ENCODE measurements at places on chromosomes 16 and 17.

DNA sequence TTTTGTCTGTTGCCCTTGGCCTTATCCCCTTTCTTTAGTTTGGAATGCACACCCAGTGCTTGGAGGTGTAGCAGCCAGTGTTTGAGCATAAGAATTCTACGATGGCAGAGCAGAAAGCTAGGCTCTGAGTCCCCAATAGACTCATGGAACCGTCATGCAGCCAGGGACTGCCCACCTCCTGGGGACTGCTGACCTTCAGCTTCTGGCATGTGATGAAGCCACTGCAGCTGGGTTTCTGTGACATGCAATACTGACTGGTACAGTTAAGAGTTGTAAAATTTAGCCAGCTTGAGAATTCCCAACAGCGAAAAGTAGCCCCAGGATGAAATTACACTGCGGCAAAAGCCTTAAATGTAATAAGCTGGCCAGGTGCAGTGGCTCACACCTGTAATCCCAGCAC, 9.0 kb upstream of the MAP3K14 start:
- DNase-seq: no peak

GRCh38 chr16:87254734-87255133, 62.5 kb downstream of the C16orf95 start:
- DNase-seq: no peak

DNA sequence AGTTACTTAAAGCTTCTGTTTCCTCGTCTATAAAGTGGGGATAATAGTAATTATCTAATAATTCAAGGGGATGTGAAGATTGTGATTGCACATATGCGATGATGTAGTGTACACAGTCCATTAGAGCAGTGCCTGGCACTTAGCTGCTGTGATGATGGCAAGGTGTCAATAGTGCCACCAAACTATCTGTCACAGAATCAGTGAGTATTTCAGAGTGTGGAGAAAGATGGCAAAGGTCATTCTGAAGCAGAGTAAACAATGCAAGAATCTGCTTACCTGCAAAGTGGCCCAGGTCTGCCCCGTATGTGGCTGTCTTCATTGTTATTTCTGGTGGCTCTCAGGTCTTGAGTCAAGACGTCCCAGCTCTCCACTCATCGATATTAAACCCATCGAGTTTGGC, 15.1 kb downstream of the SYT17 start:
- DNase-seq: no peak

DNA sequence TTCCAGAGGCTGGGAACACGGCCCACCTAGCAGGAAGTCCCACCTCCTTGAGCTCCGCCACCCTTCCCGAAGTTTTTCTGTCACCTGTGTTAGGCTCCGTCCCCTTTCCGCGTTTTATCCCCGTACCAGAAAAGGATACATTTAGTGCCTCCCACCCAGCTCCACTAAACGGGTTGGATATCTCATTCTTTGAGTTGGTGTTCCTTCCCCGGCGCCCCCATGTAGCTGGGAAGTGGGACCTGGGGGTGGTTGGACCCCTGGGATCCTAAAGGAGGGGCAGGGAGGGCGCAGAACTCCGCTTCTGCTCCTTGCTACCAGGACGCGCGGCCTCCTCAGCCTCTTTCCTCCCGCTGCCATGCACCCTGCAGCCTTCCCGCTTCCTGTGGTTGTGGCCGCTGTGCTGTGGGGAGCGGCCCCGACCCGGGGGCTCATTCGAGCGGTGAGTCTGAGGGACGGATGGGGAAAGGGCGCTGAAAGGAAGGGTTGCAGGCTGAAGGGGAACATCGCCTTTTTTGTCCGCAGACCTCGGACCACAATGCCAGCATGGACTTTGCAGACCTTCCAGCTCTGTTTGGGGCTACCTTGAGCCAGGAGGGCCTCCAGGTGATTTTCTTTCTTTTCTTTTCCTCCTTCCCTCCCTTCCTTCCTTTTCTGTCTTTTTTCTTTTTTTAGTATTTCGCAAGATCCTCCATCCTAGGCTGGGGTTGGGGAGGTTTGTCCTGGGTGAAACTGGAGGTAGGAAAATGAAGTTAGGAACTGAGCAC, 669 bp downstream of the RNF167 start:
- DNase-seq: no peak

- no peak for DNase-seq
Observed at GRCh38 chr16:67877064-67877463, 4.2 kb downstream of the EDC4 start.

- no peak for DNase-seq
Observed at GRCh38 chr16:51072591-51072990, 78.5 kb downstream of the SALL1 start.

DNA sequence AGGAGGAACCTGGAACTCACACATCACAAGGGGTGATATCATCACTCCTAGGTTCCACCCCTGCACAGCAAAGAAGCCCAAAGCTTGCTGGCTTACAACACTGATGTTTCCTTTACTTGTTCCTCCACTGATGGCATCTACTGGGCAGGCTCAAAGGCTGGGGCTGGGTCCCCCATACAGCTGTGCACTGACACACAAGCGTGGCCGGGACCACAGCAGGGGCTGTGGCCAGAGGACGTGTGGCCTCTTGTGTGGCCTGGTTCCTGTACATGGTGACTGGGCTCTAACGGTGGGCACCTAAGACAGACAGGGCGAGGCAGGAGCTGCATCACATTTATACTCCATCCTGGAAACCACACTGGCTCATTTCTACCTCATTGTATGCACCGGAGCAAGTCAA, 264.4 kb upstream of the FOXF1 start:
- no peak for DNase-seq

DNA sequence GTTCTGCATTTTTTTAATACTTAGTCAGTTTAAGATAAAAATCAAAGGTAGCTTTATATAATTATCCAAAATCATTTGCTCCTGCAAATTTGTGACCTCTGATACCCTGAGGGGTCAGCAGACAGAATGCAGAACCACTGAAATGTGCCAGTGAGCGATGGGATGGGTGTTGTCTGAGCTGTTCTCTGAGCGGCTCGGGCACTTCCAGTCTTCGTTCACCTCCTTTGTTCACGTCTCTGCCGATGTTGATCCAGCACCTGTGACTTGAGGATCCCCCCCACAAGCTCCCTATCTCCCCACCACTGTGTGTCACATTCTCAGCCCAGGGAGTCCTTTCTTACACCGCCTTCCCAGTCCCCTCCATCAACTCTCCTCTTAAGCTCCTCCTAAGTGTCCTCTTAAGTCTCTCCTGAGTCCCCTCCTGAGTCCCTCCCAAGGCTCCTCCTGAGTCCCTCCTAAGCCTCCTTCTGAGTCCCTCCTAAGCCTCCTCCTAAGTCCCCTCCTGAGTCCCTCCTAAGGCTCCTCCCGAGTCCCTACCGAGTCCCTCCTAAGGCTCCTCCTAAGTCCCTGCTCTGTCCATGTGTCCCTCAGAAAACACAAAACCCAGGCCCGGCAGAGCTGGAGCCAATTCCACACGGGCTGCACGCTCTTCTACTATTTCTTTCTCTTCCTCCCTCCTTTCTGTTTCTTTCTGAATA, 47.5 kb downstream of the RNF213 start:
- no peak for DNase-seq

- no peak for DNase-seq
Observed at GRCh38 chr16:57629516-57630406, 1.3 kb downstream of the ADGRG1 start.

GRCh38 chr17:62866471-62866870, 58.4 kb upstream of the MARCHF10 start:
- DNase-seq: no peak

DNA sequence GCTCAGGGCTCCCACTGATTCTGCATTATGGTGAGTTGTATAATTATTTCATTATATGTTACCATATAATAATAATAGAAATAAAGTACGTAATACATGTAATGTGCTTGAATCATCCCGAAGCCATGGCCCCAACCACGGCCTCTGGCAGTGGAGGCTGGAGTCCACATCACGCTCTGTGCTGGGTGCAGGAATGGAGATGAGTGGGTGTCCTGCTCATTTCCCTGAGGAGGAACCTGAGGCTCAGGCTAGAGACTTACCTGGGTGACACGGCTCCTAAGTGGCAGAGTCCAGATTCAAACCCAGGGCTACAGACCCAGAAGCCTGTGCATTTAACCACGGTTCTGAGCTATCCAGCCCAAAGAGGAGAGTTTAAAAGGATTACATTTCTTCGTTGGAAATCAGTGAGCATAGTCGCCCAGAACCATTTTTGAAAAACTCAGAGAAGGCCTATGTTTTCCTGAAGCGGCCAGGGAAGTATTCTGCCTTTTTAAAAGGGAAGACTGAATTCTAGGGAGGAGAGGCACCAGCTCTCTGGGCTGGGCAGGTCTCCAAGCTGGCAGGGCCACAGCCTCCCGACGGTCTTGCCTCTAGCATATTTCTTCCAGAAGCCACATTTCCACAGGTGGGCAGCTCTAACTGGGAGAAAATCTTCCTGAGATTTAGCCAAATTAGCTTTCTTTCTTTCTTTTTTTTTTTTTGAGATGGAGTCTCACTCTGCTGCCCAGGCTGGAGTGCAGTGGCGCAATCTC, 6.7 kb downstream of the IL4R start:
- no peak for DNase-seq

DNA sequence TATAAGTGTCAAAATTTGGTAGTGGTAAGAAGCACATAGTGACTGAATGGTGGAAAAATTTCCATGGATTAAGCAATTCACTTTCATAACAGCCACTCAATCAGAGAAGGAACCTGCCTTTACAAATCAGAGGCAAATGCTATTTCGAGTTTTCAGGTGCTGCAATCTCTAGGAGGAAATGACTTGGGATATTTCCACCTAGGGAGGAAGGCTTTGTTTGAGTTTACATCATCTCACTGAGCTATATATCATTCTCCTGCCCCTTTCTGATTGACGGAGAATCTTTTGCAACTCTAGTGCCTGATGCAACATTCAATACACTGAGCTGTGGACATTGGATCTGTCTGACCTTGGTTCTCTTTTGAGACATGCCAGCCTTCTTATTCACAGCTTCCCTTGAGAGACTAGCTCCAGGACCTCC, 26.3 kb downstream of the MARCHF10 start:
- no peak for DNase-seq

- DNase-seq: no peak
Observed at GRCh38 chr17:79664930-79665737, 54.3 kb upstream of the RBFOX3 start.

- no peak for DNase-seq
Observed at GRCh38 chr17:42241871-42242270, 34.3 kb downstream of the STAT5B start.

- no peak for DNase-seq
Observed at GRCh38 chr16:17037499-17037898, 433.3 kb downstream of the XYLT1 start.

- DNase-seq: no peak
Observed at GRCh38 chr17:21294321-21295035, 10.0 kb downstream of the MAP2K3 start.

DNA sequence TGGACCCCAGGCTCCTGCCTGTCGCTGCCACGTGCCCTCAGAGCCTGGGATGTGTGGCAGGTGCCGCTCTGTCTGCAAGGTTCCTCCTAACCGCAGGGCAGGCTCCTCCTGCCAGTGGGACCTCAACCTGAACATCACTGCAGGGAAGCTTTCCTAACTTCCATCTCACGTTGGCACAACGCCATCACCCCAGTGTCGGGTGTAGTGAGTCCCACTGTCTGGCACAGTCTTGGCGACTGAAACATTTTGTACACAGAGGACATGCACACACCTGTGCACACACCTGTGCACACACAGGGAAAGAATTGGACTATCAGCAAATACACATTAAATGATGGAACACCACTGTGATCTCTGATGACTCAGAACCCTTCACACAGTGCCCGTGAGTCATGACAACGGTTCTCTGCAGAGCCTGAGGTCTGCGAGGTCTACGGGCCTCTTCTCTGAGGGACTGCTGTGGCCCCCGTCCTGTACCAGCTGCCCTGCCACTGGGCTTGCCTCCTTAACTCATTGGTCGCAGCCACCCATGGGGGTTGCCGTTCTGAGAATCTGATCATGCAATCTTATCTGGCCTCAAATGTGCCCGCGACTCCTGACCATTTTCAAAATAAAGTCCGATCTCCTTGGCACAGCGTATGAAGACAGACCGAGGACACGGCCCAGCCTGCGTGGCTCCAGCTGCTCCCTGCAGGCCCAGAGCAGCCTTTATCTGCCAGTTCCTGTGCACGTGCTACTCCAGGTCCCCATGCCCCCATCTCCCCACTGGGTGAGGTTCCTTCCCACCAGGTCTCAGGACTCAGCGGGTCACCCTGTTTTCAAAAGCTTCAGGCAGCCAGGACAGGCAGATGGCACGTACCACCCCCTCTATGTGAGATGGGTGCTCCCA, 7.6 kb downstream of the CCDC57 start:
- peak; percentile 65 for DNase-seq

DNA sequence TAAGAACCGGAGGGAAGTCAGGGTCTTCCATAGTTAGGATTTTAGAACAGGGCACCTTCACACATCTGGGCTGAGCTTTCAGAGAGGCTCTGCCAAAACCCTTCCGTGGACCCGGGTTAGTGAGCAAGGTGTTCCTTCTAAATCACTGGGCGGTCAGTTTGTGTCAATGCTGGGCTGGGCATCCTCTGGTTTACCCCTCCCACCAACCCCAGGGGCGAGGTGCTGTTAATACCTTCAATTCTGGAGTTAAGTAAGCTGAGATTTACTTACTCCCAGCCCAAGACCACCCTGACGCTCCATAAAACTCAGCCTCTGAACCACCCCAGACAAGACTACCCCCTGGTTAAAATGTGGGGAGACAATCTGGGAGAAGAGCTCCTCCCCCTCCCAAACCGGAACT, 1.0 kb downstream of the TMEM92 start:
- DNase-seq: no peak

- DNase-seq: no peak
Observed at GRCh38 chr17:4551141-4551540, 4.0 kb downstream of the MYBBP1A start.

DNA sequence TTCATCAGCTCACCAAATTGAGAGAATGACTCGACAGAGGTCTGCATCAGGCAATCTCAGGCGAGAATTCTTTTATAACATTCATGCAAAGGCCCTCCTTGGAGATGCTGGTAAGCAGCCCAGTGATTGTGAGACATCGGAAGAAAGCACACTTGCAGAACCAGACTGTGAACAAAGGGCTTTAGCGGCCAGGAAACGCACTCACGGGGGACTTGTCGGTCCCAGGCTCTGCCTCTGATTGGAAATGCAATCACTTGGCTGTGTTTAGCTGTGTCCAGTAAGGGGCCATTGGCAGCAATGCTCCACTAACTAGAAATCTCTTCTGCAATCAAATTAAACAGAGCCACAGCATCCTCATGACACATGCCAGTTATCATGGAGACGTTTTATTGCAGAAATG, 226.7 kb upstream of the CDH13 start:
- DNase-seq: no peak

DNA sequence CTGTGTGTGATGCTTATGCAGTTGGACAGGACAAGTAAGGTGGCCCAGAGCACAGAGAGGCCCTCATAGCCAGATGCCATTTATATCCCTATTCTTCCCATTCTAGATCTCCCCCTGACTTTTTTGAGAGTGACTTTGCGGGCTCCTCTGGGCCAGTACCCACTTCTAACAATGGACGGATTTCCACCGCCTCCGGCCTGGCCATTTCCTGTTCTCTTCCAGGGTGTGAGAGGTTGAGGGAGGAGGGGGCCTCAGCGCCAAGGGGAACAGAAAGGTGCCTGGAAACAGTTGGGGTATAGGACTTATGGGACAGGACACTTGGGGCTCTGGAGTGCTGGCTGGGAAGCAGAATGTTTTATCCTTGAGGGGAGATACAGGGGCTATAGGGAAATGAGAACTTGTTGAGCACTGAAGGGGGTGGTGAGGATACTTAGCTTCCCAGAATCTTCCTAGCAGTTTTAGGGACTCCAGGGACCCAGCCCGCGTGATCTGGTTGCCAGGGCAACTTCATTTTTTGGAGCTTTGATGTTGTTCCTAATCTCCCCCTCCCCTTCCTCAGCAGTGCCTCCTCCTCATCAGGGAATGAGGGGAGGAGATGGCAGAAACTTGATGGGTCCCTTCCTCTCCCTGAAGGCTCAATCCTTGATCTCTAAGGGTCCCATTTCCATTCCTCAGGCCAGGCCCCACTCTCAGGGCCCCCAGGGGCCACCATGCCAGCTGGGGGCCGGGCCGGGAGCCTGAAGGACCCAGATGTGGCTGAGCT, 3.6 kb downstream of the TAOK2 start:
- DNase-seq: no peak
